NCI-H1694 treated with DMSO at 0.1 percent for 48 hours (cell line): ENCODE measurements at places on chromosomes 2 and 18.
A peak's percentile ranks its signal among the peaks of the same experiment; 100 is the strongest.

DNA sequence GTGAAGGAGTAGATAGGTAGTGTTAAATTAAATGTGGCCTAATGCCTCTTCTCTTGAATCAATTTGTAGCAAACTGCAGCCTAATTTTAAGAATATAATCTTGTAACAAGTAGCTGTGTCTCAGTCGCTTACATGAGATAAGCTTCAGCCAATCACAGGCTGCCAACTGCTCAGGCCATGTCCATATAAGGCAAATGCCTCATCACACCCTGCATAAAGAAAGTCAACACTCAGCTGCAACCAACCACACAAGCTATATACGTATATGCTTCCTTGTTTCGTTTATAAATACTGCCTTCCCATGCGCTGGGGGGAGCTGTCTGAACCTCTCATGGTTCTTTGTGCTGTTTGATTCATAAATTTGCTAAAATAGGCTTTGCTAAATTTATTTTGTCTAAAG, 476.3 kb downstream of the TRIB2 start:
- no peak for DNase-seq

- DNase-seq = no peak
These were observed 742.6 kb upstream of the HS6ST1 start for GRCh38 chr2:129061069-129061768.

DNA sequence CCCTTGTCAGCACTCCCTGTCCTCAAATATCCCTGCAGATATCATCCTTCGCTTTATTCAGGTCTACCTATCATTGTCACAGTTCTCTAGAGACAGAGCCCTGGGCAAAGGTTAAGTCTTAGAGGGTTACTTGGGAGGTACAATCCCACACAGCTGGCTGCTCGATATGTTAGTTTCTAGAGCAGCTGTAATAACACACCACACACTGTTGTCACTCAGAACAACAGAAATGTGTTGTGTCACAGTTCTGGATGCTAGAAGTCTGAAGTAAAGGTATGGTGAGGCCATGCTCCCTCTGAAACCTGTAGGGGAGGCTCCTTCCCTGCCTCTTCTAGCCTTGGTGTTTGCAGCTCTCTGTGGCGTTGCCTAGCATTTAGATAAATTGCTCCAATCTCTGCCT, 9.9 kb upstream of the RAPGEF4 start:
- no peak for DNase-seq

DNA sequence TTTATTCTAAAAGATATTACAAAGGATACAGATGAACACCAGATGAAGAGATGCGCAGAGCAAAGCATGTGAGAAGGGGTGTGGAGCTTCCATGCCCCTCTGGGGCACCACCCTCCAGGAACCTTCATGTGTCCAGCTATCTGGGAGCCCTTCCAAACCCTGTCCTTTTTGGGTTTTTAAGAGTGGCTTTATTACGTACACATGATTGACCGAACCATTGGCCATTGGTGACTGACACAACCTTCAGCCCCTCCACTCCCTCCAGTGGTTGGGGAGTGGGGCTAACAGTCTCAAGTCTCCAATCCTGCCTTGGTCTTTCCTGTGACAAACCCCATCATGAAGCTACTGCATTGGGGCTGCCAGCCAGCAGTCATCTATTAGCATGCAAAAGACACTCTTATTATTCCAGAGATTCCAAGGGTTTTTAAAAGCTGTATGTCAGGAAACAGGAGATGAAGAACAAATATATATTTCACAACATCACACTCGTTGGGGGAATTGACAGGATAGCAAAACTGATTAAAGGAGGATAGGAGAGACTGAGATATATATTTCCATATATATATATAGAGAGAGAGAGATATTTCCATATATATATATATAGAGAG, 19.4 kb downstream of the IL1B start:
- no peak for DNase-seq

DNA sequence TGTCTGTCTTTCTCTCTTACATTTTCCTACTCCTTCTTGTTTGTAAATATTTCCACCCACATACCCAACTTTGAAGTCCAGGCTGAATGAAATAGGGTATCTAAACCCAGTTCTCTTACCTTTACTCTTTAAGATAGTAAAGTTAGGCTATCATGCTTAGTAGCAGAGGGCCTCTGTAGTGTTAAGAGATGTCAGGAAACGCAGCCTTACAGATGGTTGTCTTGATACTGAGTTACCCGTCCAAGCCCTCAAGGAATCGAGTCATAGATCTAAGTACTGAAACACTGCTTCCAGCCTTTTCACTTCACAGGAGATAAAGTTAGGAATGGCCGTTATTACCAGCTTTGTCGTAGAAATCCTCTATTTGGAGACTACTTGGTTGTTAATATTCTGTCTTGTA, 24.3 kb downstream of the MRPS9 start:
- DNase-seq = no peak

DNA sequence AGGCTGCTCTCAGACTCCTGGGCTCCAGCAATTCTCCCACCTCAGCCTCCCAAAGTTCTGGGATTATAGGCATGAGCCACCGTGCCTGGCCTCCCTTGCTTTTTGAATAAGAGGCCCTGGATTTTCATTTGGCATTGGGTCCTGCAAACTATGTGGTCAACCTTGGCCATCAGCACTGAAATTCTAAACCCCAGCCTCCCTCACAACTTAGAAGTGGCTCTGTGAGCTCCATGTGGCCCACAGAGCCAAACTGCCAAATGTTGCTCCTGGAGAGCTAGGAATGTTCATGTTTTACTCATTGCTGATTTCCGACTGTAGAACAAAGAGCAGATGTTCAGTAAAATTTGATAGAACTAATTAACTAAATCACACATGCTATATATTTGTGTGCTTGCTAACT, 210.6 kb upstream of the AGAP1 start:
- DNase-seq = peak; percentile 79

DNA sequence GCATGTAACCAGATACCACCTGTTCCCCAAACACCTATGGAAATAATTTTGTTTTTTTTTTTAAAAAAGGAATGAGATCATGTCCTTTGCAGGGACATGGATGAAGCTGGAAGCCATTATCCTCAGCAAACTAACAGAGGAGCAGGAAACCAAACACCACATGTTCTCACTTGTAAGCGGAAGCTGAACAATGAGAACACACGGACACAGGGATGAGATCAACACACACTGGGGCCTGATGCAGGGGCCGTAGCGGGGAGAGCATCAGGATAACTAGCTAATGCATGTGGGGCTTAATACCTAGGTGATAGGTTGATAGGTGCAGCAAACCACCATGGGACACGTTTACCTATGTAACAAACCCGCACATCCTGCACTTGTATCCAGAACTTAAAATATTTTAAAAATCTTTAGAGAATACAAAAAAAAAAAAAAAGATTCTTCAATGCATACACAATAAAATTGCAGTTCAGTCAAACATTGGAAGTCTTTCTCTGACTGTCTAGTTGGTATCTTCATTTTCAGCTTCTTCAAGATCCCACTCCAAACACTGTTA, 11.6 kb upstream of the CASP10 start:
- DNase-seq = no peak

DNA sequence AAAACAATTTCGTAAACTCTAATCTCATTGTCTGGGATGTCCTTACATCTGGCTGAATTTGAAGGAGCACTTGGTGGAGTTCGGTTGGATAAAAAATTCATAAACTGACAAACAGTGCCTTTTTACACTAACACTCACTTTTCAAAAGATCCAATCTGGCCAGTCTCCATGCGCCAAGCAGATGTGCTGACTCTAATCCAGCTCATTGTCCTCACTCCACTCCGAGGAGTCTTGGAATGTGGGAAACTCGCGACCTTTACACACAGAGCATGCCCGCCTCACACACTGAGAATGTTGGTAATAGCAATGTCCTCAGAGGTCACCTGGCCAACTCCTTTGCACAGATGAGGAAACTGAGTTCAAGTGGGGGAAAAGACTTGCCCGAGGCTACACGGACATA, 66.8 kb downstream of the XDH start:
- no peak for DNase-seq

DNA sequence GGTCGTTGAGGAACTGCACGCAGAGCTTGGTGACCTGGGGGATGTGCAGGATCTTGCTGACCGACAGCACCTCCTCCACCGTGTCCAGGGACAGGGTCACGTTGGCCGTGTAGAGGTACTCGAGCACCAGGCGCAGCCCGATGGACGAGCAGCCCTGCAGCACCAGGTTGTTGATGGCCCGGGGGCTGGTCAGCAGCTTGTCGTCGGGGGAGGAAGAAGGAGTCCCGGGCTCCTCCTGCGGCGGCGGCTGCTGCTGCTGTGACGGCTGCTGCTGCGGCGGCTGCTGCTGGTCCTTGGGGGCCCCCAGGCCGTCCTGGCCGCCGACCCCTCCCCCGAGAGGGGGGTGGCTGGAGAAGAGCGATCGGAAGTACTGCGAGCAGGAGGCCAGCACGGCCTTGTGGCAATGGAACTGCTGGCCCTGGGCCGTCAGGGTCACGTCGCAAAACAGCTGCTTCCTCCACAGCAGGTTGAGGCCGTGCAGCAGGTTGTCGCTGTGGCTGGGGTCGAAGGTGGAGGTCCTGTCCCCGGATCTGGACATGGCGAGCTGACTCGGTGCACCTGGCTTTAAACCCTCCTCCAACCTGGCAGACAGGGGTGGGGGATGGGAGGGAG, 2.7 kb downstream of the KLHL14 start:
- DNase-seq = no peak

DNA sequence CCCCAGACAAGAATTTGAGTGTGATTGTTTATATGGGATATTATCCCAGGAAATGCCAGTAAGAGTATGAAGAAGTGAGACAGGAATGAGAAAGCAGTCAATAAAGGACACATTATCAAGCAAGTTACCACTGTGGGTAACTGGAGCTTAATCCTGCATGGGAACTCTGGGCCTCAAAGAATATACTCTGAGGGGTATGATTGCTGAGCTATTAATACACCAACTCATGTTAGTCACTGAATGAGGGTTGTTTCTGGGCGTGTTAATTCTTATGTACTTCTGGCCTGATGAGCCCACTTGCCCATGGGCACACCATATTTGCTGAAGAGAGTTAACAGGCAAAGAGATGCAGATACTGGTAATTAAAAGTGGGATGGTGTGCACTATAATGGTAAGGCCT, 26.6 kb upstream of the PAIP2B start:
- DNase-seq = no peak

- no peak for DNase-seq
These were observed 31.7 kb upstream of the CYBRD1 start for GRCh38 chr2:171490577-171490976.

DNA sequence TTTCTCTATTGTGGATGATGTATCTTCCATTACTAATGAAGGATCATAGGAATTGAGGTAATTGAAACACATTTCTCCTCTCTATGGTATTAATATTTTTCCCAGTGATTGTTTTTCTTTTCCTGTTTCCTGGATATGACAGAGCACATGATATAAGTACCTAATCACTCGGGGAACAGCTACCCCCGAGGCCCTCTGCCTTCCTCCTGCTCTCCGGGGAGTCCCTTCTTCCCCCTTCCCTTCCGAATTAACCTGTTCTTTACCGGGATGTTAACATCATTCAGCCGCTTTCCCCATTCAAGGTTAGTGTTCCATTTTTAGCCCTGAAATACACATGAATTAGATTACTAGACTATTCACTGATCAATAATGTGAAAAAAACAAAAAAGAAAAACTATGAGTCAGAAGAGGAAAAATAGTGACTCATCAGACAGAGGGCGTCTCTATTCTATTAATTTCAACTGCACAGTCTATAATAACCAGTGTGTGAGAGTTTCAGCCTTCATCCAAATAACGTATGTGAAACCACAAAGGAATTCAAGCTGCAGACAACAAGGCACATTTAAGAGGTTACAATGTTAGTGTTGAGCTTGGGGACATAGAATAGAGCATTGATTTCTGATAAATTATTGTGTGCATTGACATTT, 450.8 kb downstream of the DLGAP1 start:
- no peak for DNase-seq

- no peak for DNase-seq
These were observed 10.1 kb upstream of the MAL start for GRCh38 chr2:95015261-95015912.

GRCh38 chr18:48454261-48454757, 45.1 kb upstream of the ZBTB7C start:
- DNase-seq = no peak

DNA sequence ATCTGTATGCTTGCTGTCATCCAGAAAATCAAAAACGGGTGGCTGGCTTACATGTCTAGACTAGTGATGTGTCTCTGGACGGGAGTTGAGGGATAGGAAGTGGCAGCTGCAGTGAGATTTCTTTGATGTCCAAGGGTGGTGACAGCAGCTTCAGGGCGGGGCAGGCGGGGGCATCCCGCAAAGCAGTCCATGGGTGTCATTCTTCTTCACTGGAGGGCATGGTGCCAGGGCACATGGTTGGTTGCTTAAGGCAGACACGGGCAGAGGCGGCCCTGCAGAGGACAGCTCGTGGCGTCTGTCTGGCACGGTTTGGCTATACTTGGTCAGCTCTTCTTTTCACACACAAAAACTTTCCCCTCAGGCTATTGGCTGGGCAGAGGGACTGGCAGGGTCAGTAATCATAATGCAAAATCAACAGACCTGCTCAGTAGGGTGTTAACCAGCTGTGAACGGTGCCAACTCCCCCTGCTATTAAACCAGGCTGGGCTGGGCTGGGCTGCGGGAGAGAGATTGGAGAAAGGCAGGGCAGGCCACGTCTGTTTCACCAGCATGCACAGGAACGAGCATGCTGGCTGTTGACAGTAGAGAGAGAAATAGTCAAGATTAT, 63.7 kb downstream of the COL4A3 start:
- DNase-seq = peak; percentile 38

GRCh38 chr18:76791642-76792041, 30.7 kb upstream of the ZNF236 start:
- DNase-seq = no peak

DNA sequence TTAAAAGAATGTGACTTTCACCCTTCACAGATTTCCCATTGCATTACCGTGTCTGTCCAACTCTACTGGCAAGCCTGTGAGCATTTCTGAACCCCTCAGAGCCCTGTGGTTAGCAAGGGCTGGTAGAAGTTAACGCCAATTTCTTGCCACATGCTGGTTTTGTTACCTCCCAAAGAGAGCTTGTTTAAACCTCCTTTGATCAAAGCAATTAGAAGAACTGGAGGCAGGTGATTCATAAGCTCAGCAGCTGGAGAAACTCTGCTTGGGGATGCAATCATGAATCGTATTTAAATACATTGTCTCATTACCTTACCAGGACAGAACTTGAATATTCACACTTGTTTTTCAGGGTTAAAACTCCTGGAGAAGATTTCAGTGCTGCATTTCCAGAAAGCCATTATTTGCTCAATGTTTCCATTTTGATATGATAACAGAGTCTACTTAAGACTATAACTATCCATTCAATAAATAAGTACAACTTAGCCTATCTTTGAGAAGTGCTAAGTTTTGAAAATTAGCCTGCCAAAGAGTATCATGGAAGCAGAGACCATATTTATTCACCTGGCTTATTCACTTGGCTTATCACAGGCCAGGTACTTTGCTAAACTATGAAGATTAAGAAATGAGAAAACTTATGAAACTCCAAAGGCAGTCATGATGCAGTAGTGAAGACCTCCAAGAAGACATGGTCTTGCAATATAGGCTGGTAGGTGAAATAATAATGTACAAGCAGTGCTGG, 292.8 kb downstream of the INSIG2 start:
- DNase-seq = no peak
